ENCODE measurements at places on chromosomes 11 and 22.

- no peak for DNase-seq
These were observed 281.0 kb upstream of the KIRREL3 start for GRCh38 chr11:127281534-127281933.

DNA sequence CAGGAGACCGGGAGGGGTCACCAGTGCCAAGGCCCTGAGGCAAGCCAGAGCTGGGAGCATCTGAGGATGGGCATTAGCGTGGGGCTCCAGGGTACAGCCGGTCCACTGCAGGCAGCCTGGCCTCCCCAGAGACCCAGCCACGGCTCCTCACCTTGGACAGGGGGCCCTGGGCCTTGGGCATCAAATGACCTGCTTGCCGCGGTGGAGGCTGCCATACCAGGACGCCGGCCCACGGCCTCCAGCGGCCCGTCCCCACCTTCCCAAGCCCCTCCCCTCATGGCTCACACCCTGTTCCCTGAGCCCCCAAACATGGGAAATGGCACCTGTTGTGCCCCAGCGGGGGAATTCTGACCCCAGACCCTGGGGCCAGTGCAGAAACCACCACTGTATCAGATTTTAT is 12.7 kb upstream of the RTN4R start:
- no peak for DNase-seq

DNA sequence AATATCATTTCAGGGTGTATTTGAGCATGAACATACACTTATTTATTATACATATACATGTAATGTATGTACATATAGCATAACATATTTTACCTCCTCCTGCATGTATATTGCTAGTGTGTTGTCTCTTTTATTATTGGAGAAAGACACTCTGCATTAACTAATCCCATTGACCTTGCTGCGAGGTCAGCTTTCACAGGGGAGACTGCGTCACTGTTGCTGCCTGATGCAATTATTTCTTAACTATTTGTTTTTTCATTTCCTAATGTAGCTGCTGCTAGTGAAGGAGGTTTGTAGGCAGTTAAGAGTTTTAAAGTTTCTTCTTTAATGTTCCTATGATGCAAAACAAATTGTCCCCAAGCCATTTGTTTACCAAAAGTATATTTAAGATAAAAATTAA is 185.4 kb upstream of the CNTN5 start:
- no peak for DNase-seq

- no peak for DNase-seq
These were observed 7.6 kb upstream of the LMO2 start for GRCh38 chr11:33899400-33900037.

DNA sequence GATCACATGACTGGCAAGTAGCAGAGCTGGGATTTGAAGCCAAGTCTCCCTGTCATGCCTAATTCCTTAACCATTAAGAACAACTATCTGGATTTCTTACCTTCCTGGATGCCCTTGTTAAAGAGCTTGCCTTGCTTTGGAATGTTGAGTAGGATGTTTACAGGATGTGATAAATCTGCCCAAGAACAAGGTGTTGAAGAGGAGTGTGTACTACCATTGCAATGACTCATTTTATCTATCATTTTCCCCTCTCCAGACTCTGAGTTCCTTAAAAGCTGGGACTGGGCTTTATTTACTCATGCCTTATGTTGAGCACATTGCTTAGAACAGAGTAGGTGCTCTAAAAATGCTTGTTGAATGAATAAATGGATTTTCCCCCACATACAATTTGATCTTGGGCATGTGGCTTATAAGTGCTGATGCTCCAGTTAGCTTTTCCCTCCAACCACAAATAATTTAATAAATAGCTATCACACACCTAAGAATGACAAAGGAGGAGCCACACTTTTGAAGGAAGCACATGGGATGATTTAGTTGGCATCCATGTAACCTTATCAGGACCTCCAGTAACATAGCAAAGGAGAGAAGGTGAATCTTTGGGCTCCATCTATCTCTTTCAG is 268.6 kb upstream of the SESN3 start:
- no peak for DNase-seq

- no peak for DNase-seq
These were observed 7.2 kb upstream of the TMEM135 start for GRCh38 chr11:87030458-87031054.

- no peak for DNase-seq
These were observed 22.3 kb upstream of the GLYATL2 start for GRCh38 chr11:58866788-58867187.

DNA sequence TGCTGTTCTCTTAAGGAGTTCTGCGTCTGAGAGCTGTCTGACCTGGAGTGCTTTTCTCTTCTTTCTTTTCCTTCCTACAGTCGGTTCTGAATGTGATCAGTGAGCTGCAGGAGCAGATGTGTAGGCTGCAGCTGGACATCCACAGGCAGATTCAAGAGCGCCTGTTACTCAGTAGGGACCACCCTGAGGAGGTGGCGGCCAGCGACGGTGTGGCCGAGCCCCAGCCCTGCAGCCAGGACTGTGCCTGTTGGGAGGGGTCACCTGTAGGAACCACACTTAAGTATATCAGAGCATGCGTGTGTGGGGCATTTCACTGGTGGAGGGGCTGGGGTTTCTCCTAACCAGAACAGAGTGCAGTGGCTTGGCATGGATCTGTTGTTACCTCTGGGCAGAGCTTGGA is 56.3 kb downstream of the CYB5R2 start:
- no peak for DNase-seq

- no peak for DNase-seq
These were observed 593 bp downstream of the FAM118B start for GRCh38 chr11:126212089-126212660.

GRCh38 chr11:25734591-25735211 is 597.2 kb upstream of the ANO3 start:
- no peak for DNase-seq

DNA sequence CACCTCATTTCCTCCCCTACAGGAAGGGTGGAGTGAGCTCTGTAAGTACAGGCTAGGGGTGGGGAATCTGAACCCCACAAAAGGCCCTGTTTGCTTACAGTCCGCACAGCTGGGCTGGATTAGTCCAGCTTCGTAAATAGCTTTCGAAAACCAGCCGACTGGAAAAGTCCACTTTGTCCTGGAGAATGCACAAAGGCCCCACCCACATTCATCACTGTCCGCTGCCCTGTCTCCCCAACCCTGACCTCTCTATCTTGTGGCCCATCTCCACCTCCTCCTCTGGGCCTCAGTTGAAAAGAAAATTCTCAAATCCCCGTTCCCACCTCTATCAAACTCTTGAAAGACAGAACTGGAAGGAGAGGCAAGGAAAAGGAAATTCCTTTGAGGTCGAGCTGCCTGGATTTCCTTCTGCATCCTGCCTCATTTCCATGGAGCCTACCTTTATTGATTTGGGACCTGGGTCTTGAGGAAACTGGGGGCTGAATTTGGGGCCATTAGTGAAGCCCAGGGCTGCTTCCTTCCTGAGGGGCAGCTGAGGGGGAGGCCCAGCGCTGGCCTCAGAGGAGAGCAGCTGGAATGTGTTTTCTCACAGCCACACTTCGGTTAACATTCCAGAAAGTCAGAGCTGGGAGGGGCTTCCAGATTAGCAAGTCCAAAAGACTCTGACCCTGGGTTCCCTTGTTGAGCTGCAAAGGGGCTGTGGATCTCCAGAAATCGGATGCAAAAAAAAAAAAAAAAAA is 147.6 kb downstream of the FBXO7 start:
- DNase-seq = no peak

GRCh38 chr11:104221455-104221854 is 57.5 kb upstream of the PDGFD start:
- DNase-seq = no peak

DNA sequence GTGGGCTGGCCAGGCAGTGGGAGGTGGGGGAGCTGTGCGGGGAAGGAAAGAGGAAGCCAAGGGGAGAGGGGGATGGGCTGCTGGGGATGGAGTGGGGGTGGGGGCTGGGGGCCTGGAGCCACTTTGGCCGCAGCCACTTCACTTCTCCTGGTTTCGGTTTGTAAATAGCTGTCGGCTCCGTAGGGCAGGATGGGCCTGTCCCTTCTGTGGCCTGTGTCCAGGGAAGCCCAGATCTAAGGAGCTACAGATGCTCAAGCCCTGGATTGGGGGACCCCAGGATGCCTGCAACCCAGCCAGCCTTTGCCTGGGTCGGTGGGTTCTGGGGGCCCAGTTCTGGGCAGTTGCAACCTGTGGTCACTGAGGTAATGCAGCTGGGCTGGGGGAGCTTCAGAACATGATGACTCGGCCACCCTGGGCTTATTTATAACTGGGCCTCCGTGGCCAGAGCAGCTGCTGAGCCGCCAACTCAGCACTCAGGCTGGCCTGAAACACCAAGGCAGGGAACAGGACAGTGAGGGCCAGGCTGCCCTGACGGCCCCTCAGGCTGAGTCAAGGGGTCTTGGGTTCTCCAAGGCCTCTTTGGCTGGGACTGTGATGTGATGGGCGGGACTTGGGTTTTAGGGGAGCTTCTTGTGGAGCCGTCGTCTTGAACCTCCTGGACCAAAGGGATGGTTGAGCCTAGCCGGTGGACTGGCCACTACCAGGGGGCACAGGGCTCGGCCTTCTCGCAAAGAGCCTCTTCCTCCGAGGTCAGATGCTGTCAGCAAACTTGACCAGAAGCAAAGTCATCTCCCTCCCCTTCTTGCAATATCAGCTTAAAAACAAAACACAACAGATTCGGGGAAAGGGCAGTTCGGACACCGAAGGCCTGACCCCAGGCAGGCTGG is 15.0 kb upstream of the SLC39A13 start:
- DNase-seq = no peak

DNA sequence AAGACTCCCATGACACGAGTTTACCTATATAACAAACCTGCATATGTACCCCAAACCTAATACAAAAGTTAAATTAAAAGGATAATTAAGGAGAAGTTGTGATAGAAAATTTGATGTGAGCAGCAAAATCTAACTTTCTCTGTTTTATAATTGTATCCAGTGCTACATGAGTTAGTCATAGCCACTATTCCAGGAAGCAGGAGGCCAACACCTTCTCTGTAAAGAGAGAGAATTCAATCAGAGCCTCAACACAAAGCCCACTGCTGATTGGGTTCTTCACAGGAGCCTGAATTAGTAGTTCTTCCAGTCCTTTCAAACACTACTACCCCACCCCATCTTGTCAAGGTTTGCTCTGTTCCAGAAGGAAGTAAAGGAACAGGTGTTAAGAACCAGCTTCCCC is 84.2 kb downstream of the BLID start:
- DNase-seq = no peak

- DNase-seq = no peak
These were observed 1827.5 kb upstream of the RAG2 start for GRCh38 chr11:38425578-38425977.

- no peak for DNase-seq
These were observed 596.0 kb upstream of the B3GAT1 start for GRCh38 chr11:135008001-135008405.

DNA sequence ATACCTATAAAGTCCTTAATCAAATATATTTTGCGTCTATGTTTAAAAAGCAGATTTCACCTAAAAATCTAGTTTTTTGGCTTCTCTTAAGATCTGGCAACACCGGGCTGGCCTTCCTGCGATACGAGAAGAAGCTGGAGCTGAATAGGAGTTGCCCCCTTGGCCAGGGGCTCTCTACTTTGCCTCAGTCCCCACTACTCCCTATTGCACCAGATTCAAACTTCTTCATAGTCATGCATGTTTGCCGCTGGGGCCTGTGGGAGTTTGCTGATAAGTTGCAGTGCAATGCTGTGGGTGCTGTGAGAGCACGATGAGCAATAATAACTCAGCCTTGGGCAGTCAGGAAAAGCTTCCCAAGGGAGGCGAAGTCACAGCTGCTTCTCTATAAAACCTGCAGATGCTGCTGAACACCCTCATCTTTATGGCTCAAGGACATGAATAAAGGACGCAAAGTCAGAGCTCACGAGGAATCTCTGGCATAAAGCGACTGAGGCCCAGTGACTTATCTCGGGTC is 15.2 kb upstream of the EIF3D start:
- DNase-seq = no peak

GRCh38 chr11:20005747-20006146 is 154.5 kb downstream of the DBX1 start:
- DNase-seq = no peak

DNA sequence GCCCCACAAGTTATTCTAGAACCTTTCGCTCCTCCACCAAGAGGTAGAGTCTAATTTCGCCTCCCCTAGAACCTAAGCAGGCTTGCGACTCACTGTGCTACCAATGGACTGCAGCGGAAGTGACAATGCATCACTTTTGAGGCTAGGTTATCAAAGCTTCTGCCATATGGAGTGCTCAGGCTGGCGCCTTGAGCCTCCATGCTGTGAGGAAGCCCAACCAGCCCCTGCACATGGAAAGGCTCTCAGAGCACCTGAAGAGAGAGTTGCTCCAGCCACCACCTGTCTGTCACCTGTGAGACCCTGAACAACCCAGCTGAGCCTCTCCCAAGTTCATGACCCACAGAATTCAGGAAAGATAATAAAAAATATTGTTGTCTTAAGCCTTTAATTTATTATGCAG is 29.3 kb upstream of the CBX7 start:
- DNase-seq = no peak

GRCh38 chr22:30948930-30949342 is 19.6 kb downstream of the MORC2 start:
- no peak for DNase-seq

- DNase-seq = no peak
These were observed 7.1 kb downstream of the HRAS start for GRCh38 chr11:528166-528814.

DNA sequence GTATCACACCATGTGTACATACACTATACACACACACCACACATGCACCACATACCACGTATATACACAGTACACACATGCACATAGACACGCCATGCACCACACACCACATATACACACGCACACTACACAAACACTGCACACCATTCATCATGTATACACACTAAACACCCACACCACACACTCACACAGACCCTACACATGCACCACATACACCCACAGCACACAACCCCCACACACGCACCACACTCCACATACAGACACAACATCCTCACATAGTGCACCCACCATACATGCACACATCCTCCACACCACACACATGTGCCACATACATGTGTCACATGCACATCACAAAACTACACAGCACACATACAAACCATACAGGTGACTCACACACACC is 397.1 kb downstream of the TBC1D22A start:
- no peak for DNase-seq

DNA sequence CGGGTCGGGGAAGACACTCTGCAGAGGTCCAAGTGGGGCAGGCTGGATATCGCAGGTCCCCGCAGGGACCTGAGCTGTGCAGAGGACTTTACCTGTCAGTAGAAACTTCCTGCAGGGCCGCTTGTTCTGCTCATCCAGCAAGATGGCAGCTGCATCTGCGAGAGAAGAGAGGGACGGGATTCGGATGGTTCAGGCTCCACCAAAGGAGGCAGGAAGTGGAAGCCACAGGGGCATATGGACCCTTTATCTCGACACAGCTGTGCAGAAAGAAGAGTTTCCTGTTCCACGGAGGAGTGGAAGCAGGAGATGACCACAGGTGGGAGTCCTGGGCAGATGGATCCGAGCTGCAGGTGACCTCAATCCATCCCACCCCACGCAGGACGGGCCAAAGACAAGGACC is 22.5 kb downstream of the CABP7 start:
- DNase-seq = no peak

- DNase-seq = no peak
These were observed 50.1 kb downstream of the MN1 start for GRCh38 chr22:27751277-27752070.

GRCh38 chr11:47107744-47108143 is 68.9 kb downstream of the ARFGAP2 start:
- DNase-seq = no peak

Measured in stimulated activated CD8-positive, alpha-beta memory T cell treated with anti-CD3 and anti-CD28 coated beads, Interleukin-4, amount 100 ng/mL, for 4 hours (primary cell).